ENCODE measurements at places on chromosomes 6 and 20. TPM values are rescaled to one million over a fixed set of nuclear protein-coding genes. Genes with fewer than 3 reads are reported as not detected.

- H3K4me1 ChIP-seq: no peaks in the 10 kb centered on the region
- H3K27ac ChIP-seq: no peak overlapping the region
- no peak for DNase-seq
- no peaks in the 10 kb centered on the region for H3K27me3 ChIP-seq
- H3K36me3 ChIP-seq: no peaks in the 10 kb centered on the region
These were observed 64.2 kb downstream of the EDN3 start for GRCh38 chr20:59364611-59365010.

DNA sequence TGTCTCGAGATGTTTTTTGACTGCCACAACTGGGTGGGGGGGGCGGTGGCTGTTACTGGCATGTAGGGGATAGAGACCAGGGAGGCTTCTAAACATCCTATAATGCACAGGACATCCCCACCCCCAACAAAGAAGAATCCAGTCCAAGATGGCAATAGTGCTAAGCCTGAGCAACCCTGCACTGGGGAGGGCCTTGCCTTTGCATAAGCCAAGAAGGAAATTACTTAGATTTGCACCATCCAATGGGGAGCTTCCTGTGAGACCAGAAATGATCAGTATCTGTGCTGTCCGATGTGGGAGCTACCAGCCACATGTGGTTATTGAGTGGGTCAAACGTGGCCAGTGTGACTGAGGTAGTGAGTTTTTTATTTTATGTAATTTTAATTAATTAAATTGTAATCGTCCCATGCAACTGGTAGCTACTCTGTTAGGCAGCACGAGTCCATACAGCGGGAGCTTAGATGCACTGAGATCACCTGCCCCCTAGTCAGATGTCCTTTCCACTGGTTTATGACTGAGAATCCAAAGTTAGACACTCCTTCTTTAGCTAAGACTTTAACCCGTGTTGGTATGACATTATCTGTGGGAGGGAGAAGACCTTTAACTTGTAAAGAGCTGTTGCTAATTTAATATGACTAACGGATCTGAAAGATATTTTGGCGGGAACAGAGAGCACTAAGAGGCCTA lies 97.4 kb upstream of the NEDD9 start:
- H3K36me3 ChIP-seq: no peaks in the 10 kb centered on the region
- no peaks in the 10 kb centered on the region for H3K27me3 ChIP-seq
- no peak for DNase-seq

GRCh38 chr6:89508755-89509563 lies 76.0 kb downstream of the ANKRD6 start:
- no peaks in the 10 kb centered on the region for H3K27me3 ChIP-seq
- peaks cover 7% of the 10 kb centered on the region for H3K4me1 ChIP-seq
- no peak overlapping the region for H3K4me3 ChIP-seq
- no peaks in the 10 kb centered on the region for H3K36me3 ChIP-seq
- DNase-seq: no peak

DNA sequence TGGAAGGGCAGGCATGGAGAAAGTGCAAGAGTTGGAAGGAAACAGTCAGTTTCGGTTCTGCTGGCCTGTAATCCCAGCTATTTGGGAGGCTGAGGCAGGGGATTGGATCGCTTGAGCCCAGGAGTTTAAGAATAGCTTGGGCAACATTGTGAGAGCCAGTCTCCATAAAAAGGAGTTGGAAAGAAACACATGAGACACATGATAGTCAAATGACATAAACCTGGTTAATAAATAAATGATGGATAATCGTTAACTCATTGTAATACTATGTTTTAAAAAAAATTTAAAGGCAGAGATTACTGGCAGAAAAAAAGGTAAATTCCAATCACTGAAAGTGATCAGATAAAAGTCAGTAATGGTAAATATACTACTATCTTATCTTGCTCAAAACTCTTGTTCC lies 37.2 kb upstream of the PHACTR1 start:
- H3K27ac ChIP-seq: no peak overlapping the region
- no peaks in the 10 kb centered on the region for H3K27me3 ChIP-seq
- no peak for DNase-seq
- H3K36me3 ChIP-seq: no peaks in the 10 kb centered on the region

- peak overlapping the region; percentile 49 for H3K4me3 ChIP-seq
- H3K27me3 ChIP-seq: no peaks in the 10 kb centered on the region
- no peaks in the 10 kb centered on the region for H3K36me3 ChIP-seq
- DNase-seq: peak; percentile 30
- H3K27ac ChIP-seq: no peak overlapping the region
These were observed 1.1 kb downstream of the SLC22A23 start for GRCh38 chr6:3455569-3456394.

DNA sequence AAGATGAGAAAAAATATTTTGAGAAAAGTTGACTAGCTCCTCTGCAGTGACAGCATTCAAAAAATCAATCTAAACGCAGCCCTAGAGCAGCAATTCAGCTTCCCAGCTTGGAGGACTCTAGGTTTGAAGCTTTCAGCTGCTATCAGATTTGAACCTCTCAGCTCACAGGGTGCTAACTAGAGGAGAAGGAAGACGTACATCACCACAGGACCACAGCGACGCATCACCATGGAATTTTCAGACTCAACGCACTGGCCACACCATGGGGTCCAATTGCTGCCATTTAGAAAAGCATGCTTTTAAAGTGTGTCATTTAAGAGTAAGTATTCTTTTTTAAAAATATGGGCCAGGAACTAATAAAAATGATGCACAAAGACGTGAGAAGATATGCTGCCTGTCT lies 45.0 kb upstream of the FUCA2 start:
- H3K27me3 ChIP-seq: no peaks in the 10 kb centered on the region
- H3K4me3 ChIP-seq: no peak overlapping the region
- H3K36me3 ChIP-seq: no peaks in the 10 kb centered on the region
- DNase-seq: no peak
- H3K4me1 ChIP-seq: no peaks in the 10 kb centered on the region
- no peak overlapping the region for H3K27ac ChIP-seq

- H3K36me3 ChIP-seq: no peaks in the 10 kb centered on the region
- no peaks in the 10 kb centered on the region for H3K4me1 ChIP-seq
- no peaks in the 10 kb centered on the region for H3K27me3 ChIP-seq
- no peak overlapping the region for H3K27ac ChIP-seq
- DNase-seq: no peak
These were observed 24.6 kb downstream of the DLL1 start for GRCh38 chr6:170266061-170266825.

DNA sequence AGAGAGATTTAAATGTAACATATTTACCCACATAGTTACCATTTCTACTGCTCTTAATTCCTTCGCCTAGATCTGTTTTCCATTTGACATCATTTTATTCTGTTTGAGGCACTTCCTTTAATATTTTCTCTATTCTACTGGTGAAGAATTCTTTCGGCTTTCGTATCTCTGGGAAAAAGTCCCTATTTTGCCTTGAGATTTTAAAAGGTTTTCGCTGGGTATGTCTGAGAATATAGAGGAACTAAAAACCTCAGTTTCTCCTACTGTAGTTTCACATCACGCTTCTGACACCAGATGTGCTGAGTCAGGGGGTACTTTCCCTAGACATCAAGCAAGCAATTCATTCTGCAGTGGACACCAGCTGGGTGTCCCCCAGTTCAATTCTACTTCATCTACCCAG lies 61.7 kb downstream of the E2F3 start:
- no peaks in the 10 kb centered on the region for H3K36me3 ChIP-seq
- no peak overlapping the region for H3K27ac ChIP-seq
- H3K4me3 ChIP-seq: no peak overlapping the region
- DNase-seq: no peak
- no peaks in the 10 kb centered on the region for H3K4me1 ChIP-seq
- no peaks in the 10 kb centered on the region for H3K27me3 ChIP-seq

- DNase-seq: no peak
- no peaks in the 10 kb centered on the region for H3K36me3 ChIP-seq
- no peaks in the 10 kb centered on the region for H3K27me3 ChIP-seq
- H3K27ac ChIP-seq: no peak overlapping the region
- H3K4me3 ChIP-seq: no peak overlapping the region
These were observed 15.0 kb upstream of the NKX2-2 start for GRCh38 chr20:21528870-21529269.

DNA sequence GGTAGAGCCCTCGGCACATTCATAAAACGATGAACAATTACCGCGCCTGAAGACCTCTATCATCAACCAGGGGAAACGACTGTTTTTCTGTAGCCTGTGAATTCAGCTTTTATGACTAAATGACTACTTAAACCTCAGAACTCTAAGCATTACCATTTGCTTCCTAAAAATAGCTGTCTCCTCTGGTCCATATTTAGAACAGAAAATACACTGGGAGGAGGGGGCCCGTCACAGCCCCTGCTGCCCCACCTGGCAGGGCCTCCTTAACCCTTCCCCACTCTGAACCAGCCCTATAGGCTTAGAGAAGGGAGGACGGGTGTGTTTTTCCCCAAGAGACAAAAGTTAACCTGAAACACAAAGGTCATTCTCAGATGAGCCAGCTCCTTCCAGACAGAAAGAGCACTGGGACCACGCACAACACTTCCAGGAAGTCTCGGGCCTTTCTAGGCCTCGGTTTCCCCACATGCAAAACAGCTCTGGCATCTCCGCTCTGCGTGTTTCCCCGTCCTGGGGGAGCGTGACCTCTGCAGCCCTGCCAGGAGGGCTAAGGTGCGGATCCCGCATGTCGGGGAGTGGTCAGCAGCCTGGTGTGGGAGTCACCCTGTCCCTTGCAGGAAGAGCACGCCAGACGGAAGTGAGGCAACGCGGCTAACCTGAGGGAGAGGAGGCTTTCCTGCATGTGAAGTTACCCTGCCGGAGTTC lies 193.9 kb downstream of the DLL1 start:
- H3K4me1 ChIP-seq: no peaks in the 10 kb centered on the region
- no peak overlapping the region for H3K4me3 ChIP-seq
- H3K36me3 ChIP-seq: no peaks in the 10 kb centered on the region
- DNase-seq: peak; percentile 2
- H3K27ac ChIP-seq: no peak overlapping the region
- H3K27me3 ChIP-seq: no peaks in the 10 kb centered on the region

GRCh38 chr6:69609836-69610472 lies 186.9 kb downstream of the LMBRD1 start:
- H3K4me1 ChIP-seq: no peaks in the 10 kb centered on the region
- no peaks in the 10 kb centered on the region for H3K36me3 ChIP-seq
- H3K4me3 ChIP-seq: no peak overlapping the region
- no peaks in the 10 kb centered on the region for H3K27me3 ChIP-seq
- DNase-seq: no peak

GRCh38 chr6:90298459-90299053 lies 1.9 kb upstream of the BACH2 start:
- peaks cover 4% of the 10 kb centered on the region for H3K4me1 ChIP-seq
- H3K36me3 ChIP-seq: no peaks in the 10 kb centered on the region
- no peaks in the 10 kb centered on the region for H3K27me3 ChIP-seq
- no peak for DNase-seq
- no peak overlapping the region for H3K27ac ChIP-seq
- H3K4me3 ChIP-seq: no peak overlapping the region

DNA sequence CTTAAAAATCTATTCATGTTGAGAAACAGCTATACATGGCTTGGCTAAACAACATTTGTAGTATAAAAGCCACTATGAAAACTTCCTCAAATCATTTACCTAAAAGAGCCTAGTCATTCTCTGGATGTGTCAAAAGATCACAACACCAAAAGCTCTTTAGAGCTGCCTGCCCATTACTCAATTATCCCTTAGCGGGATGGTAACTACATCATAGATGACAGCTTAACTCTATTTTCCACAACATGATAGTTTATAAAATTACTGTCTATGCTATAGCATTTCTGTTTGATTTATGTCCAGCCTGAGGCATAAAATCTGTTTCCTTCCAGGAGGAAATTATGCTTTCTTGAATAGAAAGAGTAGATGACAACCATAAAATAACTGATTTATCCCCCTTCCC lies 777.6 kb upstream of the HS3ST5 start:
- no peaks in the 10 kb centered on the region for H3K36me3 ChIP-seq
- no peak overlapping the region for H3K27ac ChIP-seq
- H3K4me1 ChIP-seq: no peaks in the 10 kb centered on the region
- DNase-seq: no peak
- H3K4me3 ChIP-seq: no peak overlapping the region

- no peaks in the 10 kb centered on the region for H3K27me3 ChIP-seq
- no peaks in the 10 kb centered on the region for H3K4me1 ChIP-seq
- no peak for DNase-seq
- H3K27ac ChIP-seq: no peak overlapping the region
These were observed 7.6 kb downstream of the GLP1R start for GRCh38 chr6:39056191-39056590.

DNA sequence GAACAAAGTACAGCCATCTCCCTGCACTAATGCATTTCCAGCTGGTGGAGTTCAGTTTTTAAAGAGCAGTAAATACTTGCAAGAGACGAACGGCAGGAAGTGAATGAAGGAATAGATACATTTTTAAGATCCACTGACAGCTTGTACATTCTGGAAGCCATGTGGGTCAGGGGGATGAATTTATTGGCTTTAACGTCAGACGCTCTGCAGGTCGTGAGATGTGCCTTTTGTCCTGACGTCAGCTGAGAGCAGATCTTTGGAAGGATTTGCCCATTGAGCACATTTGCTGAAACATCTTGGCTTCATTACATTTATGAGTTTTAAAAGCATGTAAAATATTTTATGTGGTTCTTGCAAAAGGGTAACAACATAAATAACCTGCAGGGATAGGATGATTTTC lies 29.5 kb upstream of the SALL4 start:
- H3K27me3 ChIP-seq: no peaks in the 10 kb centered on the region
- DNase-seq: no peak
- H3K27ac ChIP-seq: no peak overlapping the region
- H3K4me1 ChIP-seq: no peaks in the 10 kb centered on the region

- DNase-seq: no peak
- H3K4me1 ChIP-seq: no peaks in the 10 kb centered on the region
- no peaks in the 10 kb centered on the region for H3K36me3 ChIP-seq
- H3K4me3 ChIP-seq: no peak overlapping the region
- H3K27ac ChIP-seq: no peak overlapping the region
These were observed 20.6 kb downstream of the SMPDL3A start for GRCh38 chr6:122809691-122810090.

The PTCHD4 gene
- total RNA-seq: 0.81 TPM

The HMGCLL1 gene
- 1.6 TPM for total RNA-seq

The HCRTR2 gene
- total RNA-seq: not detected

The FOXO3 gene
- 90.9 TPM for total RNA-seq

The NPEPL1 gene
- total RNA-seq: 35.8 TPM

The L3MBTL1 gene
- total RNA-seq: 20.2 TPM

The TXLNB gene
- total RNA-seq: 7.9 TPM

The ZNF391 gene
- 6.0 TPM for total RNA-seq

The MATN4 gene
- not detected for total RNA-seq

The ILRUN gene
- 31.5 TPM for total RNA-seq

The TCP11 gene
- 0.46 TPM for total RNA-seq

The OR12D3 gene
- not detected for total RNA-seq
